ENCODE measurements at places on chromosomes 3 and 15.

DNA sequence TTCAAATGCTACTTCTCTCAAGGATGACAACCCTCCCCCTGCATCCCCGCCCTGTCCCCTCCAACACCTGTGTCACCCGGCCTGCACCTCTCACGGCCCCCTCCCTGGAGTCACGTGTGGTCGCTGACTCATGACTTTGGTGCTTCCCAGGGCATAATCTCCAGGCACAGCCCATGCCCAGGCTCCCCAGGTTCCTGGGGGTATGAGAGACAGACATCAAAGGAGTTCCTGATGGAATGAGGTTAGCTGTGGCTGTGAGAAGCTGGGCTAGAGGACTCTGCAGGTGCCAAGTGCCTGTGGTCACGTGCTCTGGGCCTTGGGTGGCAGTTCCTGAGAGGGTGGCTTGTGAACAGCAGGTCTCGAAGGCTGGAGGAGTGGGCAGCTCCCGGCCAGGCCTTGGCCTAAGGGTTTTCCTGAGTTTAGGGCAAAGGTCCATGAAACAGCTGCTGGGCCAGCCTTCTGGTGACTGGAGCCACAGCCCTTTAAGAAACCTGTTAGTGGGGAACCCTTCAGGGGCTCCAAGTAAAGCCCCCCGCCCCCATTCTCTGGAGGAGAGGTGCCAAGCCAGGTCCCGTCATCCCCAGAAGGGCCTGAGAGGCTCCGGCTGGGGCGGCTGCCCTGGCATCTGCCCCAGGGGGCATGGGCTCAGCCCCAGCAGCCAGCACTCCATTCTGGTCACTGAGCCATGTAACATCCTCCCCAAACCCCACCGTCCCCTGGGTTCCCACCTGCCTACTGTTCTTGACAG lies 230.0 kb downstream of the XXYLT1 start:
- no peak for DNase-seq

DNA sequence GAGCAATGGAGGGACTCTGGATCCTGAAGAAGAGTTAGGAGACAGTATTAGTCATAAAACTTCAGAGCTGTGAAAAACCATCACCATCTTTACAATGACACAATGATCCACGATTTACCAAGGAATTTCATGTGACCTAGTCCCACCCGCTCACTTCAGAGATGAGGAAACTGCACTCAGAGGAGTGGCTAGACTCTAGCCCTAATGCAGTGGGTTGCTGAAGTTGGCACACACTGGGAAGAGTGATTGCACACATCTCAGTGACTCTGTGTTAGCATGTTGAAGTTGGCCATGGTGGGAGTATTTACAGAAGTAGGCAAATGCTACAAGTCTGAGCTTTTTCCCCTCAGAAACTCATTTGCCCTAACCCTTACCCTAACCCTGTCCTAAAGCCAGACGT lies 35.2 kb upstream of the SPATA12 start:
- DNase-seq: no peak

GRCh38 chr3:139124197-139124596 lies 79.5 kb upstream of the PRR23C start:
- no peak for DNase-seq

DNA sequence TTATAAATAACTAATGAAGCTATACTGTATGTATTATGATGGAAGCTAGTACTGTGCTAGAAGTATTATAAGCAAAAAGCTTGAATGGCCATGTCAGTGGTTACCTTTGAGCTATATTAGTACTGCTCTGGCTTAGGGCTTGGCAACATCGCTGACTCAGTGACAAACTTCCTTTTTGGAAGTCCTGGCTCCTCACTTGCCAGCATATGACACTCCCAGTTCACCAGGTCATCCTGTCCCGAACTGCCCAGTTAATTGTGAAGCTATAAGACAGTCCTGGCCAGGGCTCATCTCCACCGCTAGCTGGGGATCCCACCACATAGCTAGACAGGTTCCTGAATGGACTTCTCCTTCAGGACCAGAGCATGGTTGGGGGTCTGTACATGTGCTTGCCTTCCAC lies 31.9 kb downstream of the RAB8B start:
- DNase-seq: no peak

DNA sequence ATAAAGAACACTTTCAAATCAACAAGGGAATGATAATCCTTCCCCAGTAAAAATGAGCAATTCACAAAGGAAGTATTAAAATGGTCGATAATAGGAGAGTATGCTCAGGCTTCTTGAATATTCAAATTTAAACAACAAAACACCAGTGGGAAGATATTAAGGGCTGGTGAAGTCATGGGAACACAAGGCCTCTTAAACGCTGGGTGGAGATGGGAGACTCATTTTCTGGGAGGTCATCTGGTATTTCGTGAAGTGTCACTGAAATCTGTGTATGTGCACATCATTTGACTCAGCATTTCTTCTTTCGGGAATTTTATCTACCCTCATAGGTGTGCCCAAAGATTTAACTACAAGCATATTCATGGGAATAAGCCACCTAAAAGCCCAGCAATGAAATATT lies 40.1 kb upstream of the CTXND1 start:
- no peak for DNase-seq

GRCh38 chr15:99249270-99249841 lies at the start of gene TTC23:
TTC23 (minus strand) TSS chr15:99249581; CDS start chr15:99228712, 20,869 bp downstream.
- no peak for DNase-seq

- DNase-seq: no peak
Measured at GRCh38 chr3:158381262-158381868, 189.6 kb upstream of the MLF1 start.

DNA sequence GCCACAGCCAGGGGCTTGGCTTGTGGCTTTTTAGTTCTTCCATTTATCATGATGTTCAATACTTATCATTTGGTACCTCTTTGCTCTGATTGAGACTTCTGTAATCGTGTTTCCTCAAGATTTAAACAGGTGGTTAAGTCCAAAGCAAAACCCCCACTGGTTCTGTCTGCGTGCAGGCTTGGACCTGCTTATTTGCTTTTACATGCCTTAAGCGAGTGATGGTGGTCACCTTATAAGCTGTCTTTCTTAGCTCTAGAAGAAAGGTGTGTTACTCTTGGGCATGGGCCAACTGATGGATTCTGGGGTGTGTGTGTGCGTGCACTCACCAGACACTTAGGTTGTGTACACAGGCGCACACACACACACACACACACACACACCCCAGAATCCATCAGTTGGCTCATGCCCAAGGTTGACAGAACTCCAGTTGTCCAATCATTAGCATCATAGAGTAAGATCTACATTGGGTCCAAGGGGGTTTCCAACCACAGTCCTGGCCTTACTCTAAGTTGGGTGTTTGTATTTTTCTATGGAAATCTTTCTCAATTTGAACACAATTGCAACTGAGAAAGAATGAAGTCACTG lies 1.2 kb downstream of the MYZAP start:
- no peak for DNase-seq

DNA sequence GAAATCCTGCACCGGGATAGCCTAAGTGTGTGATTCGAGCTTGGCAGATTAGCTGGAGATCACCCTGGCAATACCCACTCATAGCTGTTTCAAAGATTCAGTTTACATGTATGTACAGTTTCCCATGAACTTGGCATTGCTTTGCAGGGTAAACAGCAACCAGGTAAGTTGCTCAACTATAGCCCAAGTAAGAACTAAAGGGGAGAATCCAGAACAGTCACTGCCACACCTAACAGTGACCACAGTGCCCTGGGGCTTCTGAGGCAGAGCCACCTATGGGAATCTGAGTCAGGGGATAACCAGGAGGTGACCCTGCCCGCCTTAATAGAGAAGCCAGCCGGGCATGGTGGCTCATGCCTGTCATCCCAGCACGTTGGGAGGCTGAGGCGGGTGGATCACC lies 15.9 kb downstream of the CDAN1 start:
- DNase-seq: no peak

GRCh38 chr3:69110941-69111546 lies 11.4 kb downstream of the LMOD3 start:
- no peak for DNase-seq

DNA sequence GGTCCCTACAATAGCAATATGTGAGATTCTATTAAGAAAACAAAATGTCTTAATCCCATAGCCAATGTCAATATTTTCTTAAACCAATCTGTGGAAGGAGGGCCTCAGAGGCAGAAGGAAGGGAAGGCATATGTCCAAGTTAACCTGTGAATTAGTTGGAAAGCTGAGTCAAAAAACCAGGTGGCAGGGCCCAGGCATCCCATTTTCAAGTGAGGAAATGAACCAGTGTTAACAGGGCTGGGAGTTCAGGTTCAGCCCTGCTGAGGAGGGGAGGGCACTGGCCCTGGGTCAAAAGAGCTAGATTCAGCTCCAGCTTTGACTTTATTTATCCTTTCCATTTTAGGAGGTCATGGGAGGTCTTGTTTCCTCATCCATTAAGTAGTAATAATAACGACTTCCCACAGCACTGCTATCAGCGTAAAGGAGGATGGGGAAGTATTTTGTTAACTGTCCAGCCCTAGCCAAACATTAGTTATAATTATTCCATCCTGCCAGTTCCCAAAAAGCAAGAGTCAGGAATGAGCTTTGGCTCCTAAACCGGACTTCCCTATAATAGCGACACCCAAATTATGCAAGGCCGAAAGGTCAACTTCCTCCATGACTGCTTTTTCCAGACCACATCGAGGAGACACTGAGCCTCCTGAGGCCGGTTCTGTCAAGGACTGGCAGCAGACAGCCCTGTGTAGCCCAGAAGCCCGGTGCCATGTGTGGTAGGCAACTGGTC lies 3.2 kb downstream of the MASP1 start:
- DNase-seq: no peak

- DNase-seq: no peak
Measured at GRCh38 chr15:59657635-59658125, 365 bp upstream of the GTF2A2 start.

DNA sequence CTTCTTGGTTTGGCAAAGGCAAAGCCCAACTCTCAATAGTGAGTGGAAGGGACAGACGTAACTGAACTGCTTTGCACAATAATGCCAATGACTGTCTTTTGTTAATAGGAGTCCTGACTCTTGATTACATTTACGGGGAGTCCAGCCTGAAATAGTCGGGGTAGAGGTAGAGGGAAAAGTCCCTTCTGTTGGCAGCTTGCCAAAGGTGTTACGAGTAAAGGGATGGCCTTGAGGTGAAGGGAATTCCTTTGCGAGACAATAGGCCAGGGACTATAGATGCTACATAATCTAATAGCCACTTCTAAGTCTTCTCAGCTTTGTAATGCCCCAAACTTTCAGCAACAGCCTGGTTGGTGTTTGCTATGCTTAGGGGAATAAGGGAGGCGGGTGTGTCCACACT lies 2.2 kb upstream of the SENP2 start:
- DNase-seq: no peak

DNA sequence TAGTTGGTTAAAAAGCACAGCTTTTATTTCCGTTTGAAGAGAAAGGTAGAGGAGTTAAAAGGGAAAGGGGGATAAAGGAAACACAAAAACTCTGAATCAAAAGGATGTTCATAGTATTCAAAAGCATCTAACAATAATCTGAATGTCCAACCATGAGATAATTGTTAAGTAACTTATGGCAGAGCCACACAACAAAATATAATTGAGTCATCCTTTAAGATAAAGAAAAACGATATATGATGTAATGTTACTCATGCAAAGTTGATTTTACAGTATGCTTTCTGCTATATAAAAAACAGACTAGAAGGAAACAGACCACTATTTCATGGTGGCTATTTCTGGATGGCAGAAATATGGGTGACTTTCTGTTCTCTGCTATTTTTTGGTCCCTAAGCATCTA lies 3.9 kb downstream of the XPC start:
- DNase-seq: no peak

GRCh38 chr15:59178151-59178695 lies 28.4 kb upstream of the LDHAL6B start:
- DNase-seq: no peak
